ENCODE measurements at places on chromosomes 5 and 9. TPM values are rescaled to one million over a fixed set of nuclear protein-coding genes. Genes with fewer than 3 reads are reported as not detected.

DNA sequence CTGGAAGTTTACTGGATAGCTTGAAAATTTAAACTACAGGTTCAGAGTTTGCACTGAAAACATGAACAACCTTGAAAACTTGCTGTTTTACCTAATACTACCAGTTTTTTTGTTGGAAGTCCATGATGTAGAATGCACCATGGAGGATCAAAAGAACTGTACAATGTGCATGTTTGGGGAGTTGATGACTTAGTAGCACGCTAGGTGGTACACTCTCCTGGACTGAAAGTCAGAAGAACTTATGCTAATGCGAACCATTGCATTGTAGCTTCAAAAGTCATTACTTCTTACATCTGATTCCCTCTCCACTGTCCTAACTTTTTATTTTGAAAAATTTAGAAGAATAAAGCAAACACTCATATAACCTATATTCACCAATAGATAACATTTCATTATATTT, 211.0 kb downstream of the OSTF1 start:
- H3K4me3 ChIP-seq = no peak overlapping the region
- no peaks in the 10 kb centered on the region for H3K36me3 ChIP-seq
- no peak overlapping the region for H3K27ac ChIP-seq
- DNase-seq = no peak

DNA sequence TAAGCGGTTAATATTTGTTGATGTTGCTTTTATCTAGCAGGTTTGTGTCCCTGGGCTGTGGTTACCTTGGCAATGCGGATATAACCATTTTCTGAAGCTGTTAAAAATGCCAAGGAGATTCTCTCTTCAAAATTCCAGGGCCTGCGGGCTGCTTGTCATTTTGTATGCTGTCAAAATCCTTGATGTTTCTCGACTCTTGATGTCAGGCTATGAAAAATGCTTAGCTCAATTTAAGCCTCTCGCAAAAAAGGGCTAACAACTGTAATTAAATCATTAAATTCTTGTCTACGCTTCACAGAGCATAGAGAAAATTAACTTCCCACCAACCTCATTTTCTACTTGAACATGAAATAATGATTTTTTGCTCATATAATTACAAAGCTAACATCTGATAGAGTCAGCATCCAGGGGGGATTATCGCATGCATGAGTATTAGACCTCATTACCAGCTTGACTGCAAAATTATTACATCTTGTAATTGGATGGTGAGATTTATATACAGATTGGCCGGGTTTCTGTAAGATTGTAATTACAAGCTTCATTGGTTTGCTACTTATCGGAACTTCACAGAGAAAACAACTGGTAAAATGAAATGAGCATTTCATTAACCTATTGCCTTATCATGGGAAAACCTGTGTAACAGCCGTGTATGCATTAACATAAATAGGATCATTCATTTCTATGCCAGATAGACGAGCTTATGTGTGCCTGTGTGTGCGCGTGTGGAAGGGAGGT, 83.1 kb upstream of the IRX1 start:
- H3K36me3 ChIP-seq = no peaks in the 10 kb centered on the region
- H3K4me1 ChIP-seq = no peaks in the 10 kb centered on the region
- H3K27ac ChIP-seq = no peak overlapping the region
- no peaks in the 10 kb centered on the region for H3K27me3 ChIP-seq

DNA sequence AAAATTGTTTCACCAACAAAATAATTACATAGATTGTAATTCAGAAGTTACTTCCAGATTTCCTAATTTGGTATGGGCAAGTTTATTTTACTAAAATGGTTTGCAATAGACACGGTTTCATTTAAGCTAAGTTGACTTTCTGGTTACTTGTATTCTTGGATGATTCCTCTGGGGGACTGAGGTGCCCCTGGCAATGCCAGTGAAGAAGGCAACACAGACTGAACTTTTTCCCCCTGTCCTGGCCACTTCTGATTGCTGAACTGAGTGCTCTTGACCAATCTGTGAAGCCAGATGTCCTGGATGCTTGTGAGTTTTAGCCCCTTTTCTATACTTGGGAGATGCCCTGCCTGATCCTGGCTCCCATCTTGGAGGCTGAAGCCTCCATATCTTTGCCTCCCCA, 66.3 kb upstream of the FANCC start:
- no peaks in the 10 kb centered on the region for H3K4me1 ChIP-seq
- no peaks in the 10 kb centered on the region for H3K27me3 ChIP-seq
- no peak for DNase-seq
- no peak overlapping the region for H3K4me3 ChIP-seq

DNA sequence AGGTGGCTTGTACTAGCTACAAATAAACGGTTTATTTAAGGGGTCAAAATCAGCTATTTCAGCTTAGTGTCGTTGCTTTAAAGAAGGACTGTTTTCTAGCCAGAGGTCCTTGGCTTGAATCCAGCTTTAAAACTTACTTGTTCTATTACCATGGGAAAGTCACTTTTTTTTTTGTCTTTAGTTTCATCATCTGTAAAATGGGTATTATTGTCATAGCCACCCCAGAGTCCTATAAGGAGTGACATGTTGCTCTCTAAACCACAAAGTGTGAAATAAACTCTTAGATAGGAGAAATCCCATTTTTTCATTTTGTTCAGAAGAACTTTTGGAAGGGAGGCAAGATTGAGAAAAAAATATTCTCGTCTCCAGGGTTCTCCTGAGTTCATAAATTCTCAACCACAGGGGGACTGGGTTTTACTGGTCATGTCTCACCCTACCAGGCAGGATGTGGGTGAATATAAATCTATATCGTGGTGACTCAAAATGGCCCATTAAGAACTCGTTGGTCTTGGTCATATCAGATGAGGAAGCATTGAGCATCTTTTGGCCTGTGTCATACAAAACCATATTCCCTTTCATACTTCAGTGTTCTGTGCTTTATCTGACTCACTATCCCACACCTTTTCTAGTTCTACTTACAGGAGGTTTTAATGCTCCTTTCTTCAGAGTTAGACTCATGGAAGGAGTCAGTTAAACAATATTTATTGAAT, 202.7 kb upstream of the NR3C1 start:
- DNase-seq = no peak
- H3K36me3 ChIP-seq = no peaks in the 10 kb centered on the region
- peaks cover 19% of the 10 kb centered on the region for H3K4me1 ChIP-seq
- peak overlapping the region; percentile 79 for H3K27ac ChIP-seq
- no peaks in the 10 kb centered on the region for H3K27me3 ChIP-seq

DNA sequence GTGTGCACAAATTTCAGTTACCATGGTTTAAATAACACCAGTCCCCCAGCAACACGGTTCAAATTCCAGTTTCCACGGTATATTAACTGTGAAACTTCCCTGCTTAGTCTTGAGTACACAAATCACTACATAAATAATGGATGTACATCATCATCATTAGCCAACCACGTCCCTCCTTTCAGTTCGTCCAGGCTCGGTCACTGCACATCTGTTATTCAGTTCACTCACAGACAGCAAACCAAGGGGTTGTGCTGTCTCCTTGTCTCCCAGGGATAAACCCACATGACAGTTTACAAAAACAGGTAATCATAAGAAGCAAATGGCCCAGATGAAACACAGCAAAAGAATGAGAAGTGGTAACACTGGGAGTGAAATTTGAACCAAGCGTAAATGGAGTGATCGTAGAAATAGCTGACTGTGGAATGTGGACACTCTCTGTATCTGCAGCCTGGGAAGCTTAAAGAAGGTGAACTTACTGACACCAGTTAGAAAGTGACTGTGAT, 61.0 kb upstream of the RAD23B start:
- H3K27ac ChIP-seq = no peak overlapping the region
- no peaks in the 10 kb centered on the region for H3K27me3 ChIP-seq
- H3K4me3 ChIP-seq = no peak overlapping the region
- no peaks in the 10 kb centered on the region for H3K36me3 ChIP-seq
- DNase-seq = no peak
- no peaks in the 10 kb centered on the region for H3K4me1 ChIP-seq

- no peaks in the 10 kb centered on the region for H3K4me1 ChIP-seq
- H3K27me3 ChIP-seq = no peaks in the 10 kb centered on the region
- no peak overlapping the region for H3K4me3 ChIP-seq
- H3K27ac ChIP-seq = no peak overlapping the region
Measured at GRCh38 chr5:98309785-98310598, 463.5 kb upstream of the RGMB start.

DNA sequence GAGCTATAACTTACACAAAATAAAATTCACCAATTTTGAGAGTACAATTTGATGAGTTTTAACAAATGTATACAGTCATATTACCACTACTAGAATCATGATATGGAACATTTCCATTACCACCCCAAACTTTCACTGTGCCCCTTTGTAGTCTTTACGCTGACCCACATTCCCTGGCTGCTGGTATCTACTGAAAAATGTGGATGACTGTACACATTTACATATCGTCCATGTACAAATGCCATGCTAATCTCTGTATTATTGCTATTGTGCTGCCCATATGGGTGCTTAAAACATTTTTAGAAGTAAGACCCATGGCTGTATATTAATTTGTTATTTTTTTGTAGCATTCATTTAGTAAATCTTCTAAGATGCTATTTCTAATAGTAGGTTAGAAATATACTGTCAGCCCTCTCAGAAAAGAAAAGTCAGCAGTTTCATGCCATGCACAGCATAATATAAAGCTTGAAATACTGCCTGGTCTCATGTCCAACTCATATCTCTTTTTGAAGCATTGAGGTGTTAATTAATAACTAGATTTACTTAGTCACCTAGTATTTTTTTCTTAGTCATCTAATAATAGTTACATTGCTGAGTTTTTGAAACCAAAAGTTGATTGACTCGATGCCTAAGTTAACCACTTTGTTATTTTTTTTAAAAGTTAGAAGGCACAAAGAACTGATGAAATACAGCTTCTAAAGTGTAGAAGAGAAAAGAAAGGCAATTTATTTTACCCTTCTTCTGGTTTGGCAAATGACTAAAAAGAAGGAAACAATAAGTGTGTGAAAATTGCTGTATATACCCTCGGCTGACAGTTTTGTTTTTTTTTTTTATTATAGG, 188.3 kb upstream of the MEF2C start:
- no peak overlapping the region for H3K27ac ChIP-seq
- no peaks in the 10 kb centered on the region for H3K36me3 ChIP-seq
- no peaks in the 10 kb centered on the region for H3K27me3 ChIP-seq
- H3K4me3 ChIP-seq = no peak overlapping the region

GRCh38 chr5:55407059-55407684, 99.4 kb downstream of the MTREX start:
- no peak for DNase-seq
- no peaks in the 10 kb centered on the region for H3K4me1 ChIP-seq
- peaks cover 92% of the 10 kb centered on the region for H3K36me3 ChIP-seq
- no peaks in the 10 kb centered on the region for H3K27me3 ChIP-seq
- no peak overlapping the region for H3K4me3 ChIP-seq

DNA sequence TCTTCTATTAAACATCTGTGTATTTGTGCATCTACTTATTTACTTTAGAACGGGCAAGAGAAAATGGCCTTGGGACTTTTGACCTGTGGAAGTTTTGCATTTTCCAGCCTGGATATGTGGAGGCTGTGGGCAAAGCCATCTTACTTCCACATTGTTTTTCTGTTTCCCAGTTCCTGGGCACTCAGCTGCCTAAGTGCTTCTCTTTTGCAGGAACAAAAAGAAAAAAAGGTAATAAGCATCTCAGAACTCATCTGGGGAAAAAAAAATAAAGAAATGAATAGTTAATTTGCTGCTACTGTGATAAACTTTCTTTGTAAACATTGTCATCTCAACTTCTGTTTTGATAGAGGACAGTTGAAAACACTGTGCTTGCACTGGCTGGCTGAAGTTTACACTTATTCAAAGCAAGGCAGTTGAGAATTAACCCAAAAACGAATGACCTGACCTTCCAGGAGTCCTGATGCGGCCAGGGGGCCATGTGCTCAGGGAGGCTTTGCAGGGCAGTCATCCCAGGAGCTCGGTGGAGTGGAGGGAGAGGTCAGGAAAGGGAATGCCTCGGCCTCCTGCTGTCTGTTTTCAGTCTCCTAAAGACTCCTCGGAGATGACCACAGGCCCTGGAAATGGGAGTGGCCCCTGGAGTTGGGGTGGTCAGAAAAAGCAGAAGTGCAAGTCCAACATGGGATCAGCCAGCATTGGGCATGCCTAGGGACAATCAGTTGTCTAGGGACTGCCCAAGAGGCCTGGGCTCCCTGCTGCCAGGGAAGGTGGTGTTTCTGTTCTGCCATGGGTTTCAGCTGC, 75.5 kb downstream of the RAI14 start:
- no peak for DNase-seq
- H3K27ac ChIP-seq = no peak overlapping the region
- no peak overlapping the region for H3K4me3 ChIP-seq

DNA sequence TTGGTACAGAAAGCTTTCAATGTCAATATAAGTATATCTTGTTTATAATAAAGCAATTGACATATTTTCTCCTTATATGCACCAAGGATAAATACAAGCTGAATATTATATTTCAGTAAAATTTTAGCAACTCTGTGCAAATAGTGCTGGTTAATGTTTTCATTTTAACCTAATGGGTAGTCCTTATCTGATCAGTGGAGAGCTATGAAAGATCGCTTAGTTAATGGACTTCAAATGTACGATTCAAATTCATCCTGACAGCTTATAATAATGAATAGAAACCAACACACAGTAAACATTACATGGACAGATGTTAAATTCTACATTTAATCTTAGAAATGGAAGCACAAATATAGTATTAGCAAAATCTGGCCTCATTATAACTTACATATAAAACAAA, 1495.2 kb upstream of the C9orf72 start:
- H3K4me3 ChIP-seq = no peak overlapping the region
- no peaks in the 10 kb centered on the region for H3K27me3 ChIP-seq
- no peak for DNase-seq
- H3K4me1 ChIP-seq = no peaks in the 10 kb centered on the region

GRCh38 chr9:78903581-78903980, 606.7 kb downstream of the PSAT1 start:
- no peak for DNase-seq
- H3K27me3 ChIP-seq = no peaks in the 10 kb centered on the region
- H3K27ac ChIP-seq = no peak overlapping the region

DNA sequence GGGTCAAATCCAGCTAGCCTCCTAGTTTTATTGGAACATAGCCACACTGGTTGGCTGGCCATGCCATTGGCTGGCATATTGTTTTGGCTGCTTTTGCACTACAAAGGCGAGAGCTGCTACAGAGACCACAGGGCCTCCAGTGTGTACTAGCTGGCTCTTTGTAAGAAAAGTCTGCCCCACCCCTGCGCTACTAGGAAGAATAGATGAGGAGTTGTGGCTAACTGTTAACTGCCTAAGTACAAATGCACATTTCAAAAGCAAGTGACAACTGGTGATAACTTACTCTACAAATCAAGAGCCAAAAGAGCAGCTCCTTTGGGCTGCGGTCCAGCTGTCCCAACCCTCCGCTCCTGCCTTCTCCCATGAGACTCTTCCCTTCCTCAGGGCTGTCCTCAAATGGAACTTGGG, 63.9 kb downstream of the SERINC5 start:
- H3K27me3 ChIP-seq = no peaks in the 10 kb centered on the region
- H3K36me3 ChIP-seq = no peaks in the 10 kb centered on the region
- H3K4me3 ChIP-seq = no peak overlapping the region
- no peak for DNase-seq

- no peaks in the 10 kb centered on the region for H3K4me1 ChIP-seq
- no peaks in the 10 kb centered on the region for H3K36me3 ChIP-seq
- H3K27me3 ChIP-seq = no peaks in the 10 kb centered on the region
- H3K27ac ChIP-seq = no peak overlapping the region
Measured at GRCh38 chr5:175816348-175816747, 55.0 kb upstream of the CPLX2 start.

GRCh38 chr5:61119066-61119465, 43.2 kb downstream of the SMIM15 start:
- H3K4me1 ChIP-seq = no peaks in the 10 kb centered on the region
- no peaks in the 10 kb centered on the region for H3K36me3 ChIP-seq
- no peaks in the 10 kb centered on the region for H3K27me3 ChIP-seq
- H3K27ac ChIP-seq = no peak overlapping the region
- no peak overlapping the region for H3K4me3 ChIP-seq

The AK1 gene
- 75.9 TPM for total RNA-seq

The CCDC192 gene
- not detected for total RNA-seq

The ELAVL2 gene
- total RNA-seq = 0.12 TPM

The IFNA13 gene
- total RNA-seq = not detected

The OMD gene
- total RNA-seq = 0.10 TPM
